Stimulated activated CD4-positive, alpha-beta T cell treated with anti-CD3 and anti-CD28 coated beads, TNF-alpha, amount 100 ng/mL, for 48 hours (primary cell): ENCODE measurements at places on chromosomes 11 and 22.

DNA sequence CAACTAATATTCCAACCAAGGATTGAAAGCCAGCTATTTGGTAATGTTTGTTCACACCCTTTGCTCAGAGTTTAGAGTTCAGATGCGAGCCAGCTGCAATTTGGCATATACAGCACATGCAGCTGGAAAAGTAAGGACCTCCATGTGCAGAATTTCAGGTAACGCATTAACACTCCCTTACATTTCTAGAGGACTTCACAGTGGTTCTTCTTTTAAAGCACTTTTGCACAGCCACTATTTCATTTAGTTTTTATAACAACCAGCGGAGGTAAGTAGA is 3.4 kb downstream of the POU2AF3 start:
- no peak for DNase-seq

DNA sequence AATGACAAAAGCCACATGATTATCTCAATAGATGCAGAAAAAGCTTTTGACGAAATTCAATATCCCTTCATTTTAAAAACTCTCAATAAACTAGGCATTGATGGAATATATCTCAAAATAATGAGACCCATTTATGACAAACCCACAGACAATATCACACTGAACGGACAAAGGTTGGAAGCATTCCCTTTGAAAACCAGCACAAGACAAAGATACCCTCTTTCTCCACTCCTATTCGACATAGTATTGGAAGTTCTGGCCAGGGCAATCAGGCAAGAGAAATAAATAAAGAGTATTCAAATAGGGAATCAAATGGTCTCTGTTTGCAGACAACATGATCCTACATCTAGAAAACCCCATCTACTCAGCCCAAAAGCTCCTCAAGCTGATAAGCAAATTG is 52.0 kb downstream of the CASP12 start:
- no peak for DNase-seq

DNA sequence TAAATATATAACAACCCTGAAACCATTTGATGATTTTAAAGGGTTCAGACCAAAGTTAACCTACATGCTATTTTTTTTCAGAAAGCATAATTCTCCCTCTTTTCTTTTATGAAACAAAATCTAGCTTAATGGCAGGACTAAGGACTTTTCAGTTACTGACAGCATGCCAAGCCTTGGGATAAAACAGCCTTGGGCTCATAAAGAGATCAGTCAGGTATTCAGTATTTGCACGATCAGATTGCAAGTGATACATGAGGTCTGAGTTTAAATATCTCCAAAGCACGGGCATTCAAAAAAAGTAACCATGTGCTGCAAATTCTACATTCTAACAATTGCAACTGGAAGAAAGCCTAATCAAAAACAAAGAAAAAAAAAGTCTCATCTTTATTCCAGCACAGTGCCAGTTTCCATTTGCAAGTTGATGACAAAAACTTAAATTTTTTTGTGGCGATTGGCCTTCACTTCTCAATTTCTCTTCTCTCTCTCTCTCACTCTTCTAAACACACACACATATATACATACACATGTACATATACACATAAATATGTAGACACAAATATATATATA is 60.1 kb downstream of the CTSC start:
- no peak for DNase-seq

- DNase-seq, result no peak
Observed at GRCh38 chr22:50306753-50307749, at the start of gene PLXNB2. PLXNB2 (minus strand) TSS chr22:50307646; CDS start chr22:50290584, 17,062 bp downstream.

DNA sequence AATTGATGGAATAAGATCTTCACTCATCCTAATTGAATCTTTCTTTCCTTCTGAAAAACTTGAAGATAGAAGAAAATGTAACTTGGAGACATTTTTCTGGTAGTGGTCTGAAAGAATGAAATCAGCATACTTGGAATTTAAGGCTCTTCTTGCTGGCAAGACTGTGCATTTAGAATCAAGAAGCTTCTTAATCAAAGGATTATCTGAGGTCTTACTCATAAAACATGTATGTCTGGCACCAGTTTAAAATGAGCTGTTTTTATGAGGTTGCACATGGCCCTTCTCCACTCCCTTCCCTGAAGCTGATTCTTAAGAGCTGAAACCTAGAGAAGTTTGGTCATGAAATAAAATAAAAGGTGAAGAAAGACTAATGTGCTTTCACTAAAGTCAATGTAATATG is 77.3 kb downstream of the ARHGEF12 start:
- DNase-seq, result no peak

GRCh38 chr11:73176145-73176873 is 34.2 kb upstream of the FCHSD2 start:
- no peak for DNase-seq

DNA sequence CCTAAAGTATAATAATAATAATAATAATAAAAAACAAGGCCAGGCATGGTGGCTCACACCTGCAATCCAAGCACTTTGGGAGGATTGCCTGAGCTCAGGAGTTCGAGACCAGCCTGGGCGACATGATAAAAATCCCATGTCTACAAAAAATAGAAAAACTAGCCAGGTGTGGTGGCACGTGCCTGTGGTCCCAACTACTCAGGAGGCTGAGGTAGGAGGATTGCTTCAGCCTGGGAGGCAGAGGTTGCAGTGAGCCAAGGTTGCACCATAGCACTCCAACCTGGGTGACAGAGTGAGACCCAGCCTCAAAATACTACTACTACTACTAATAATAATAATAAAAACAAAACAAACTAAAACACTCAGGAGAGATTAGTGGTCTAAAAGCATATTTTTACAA is 15.6 kb upstream of the ZNF280A start:
- DNase-seq, result no peak

- DNase-seq, result no peak
Observed at GRCh38 chr11:120205596-120206161, 5.2 kb upstream of the OAF start.

- no peak for DNase-seq
Observed at GRCh38 chr11:120859552-120860295, 164.2 kb upstream of the TBCEL start.

- DNase-seq, result no peak
Observed at GRCh38 chr22:33811686-33812085, 108.6 kb downstream of the LARGE1 start.

- no peak for DNase-seq
Observed at GRCh38 chr22:37402184-37402506, 25.1 kb downstream of the ELFN2 start.

DNA sequence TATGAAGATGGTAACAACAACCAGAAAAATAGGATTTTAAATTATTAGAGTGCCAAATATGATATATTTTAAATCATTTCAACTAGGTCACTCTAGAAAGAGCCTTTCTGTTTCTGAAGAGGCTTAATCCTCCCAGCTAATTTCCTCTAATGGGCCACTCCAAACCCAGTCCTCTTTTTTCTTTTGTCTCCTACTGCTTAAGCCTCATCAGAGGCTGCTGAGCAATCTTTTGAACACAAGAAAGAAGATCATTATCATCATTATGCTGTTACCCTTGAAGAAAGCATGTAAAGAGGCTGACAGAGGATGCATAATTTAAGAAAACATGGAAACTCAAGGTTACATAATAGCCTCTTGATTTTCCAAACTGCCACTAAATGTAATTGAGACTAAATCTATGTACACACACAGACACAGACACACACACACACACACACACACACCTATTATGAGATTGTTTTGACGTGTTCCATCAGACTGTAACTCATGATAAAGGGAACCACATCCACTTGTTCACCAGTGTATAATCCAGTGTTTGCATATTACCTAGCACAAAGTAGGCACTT is 519.6 kb downstream of the METTL15 start:
- no peak for DNase-seq

GRCh38 chr22:21450320-21450831 is 16.8 kb upstream of the TMEM191C start:
- DNase-seq, result no peak

DNA sequence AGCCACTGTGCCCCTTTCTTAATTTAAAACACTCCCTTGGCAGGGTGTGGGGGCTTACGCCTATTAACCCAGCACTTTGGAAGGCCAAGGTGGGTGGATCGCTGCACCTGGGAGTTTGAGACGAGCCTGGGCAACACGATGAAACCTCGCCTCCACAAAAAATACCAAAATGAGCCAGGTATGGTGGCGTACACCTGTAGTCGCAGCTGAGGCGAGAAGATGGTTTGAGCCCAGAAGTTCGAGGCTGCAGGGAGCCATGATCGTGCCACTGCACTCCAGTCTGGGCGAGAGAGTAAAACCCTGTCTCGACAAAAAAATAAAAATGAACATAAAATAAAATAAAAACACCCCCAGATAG is 45.0 kb downstream of the LINC01488 start:
- no peak for DNase-seq

DNA sequence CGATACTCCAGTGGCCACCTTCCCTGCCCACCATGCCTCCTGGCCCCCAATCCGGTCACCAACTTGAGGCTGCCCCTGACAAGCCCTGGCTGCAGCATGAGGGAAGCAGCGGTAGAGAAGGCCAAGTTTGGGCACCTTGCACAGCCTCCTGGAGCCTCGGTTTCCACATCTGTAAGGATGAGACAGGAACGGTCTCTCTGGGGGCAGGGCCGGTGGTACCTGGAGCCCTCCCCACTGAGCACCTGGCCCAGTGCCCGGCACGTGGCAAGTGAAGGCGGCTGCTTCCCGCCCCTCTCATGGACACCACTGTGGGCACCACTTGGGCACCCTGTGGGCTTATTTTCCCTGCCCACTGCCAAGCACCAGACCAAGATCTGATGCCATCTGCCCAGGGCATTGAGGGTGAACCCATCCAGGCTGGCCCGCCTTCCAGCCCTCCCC is 77.8 kb downstream of the CDKN1C start:
- no peak for DNase-seq

- DNase-seq, result no peak
Observed at GRCh38 chr22:43862074-43862881, at the start of gene SULT4A1. SULT4A1 (minus strand) TSS chr22:43862513; CDS start chr22:43862382, 131 bp downstream.

- DNase-seq, result no peak
Observed at GRCh38 chr11:119687373-119688046, 41.5 kb downstream of the NECTIN1 start.

- no peak for DNase-seq
Observed at GRCh38 chr11:78791254-78791653, 216.6 kb upstream of the NARS2 start.

GRCh38 chr11:28619846-28620540 is 511.8 kb downstream of the METTL15 start:
- DNase-seq, result no peak

DNA sequence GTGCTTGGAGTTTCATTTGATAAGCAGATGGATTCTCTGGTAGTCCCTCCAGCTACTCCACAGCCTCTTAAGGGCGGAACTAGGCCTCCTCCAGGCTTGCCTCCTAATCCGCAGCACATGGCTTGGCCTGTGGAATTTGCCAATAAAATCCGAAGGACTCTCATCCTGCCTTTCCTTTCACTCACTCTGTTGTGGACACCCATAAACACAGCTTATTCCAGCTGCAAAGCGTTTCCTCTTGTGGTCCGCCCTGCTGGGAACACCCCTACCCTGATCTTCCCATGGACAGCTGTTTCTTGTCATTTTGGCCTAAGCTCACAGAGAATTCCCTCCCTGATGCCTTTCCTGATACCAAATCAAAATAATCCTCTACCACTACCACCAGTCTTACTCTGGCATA is 546.2 kb downstream of the NTM start:
- no peak for DNase-seq
